Stimulated activated CD8-positive, alpha-beta memory T cell treated with anti-CD3 and anti-CD28 coated beads, Interleukin-7, amount 100 ng/mL, for 1 hour (primary cell): ENCODE measurements at places on chromosomes 3 and 15.

GRCh38 chr3:46059432-46059831, 32.1 kb upstream of the XCR1 start:
- DNase-seq, result no peak

DNA sequence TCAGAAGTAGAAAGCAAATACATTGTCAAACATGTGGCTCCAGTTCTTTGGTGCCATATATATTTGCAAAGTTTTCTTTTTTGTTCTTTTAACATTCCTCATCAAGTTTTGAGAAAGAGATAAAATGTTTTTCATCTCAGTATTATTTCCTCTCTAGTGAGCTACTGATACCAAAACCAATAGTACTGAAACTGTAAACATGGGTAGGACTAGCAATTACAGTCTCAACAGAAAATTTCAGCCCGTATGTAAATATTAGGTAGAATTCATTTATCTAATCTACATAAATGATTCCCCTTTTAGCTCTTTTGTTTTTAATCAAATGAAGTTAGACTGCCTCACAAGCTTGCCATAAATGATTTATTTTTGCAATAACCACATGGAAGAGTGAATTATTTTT, 21.4 kb downstream of the SECISBP2L start:
- no peak for DNase-seq

GRCh38 chr3:47475029-47475569, 642 bp downstream of the SCAP start:
- DNase-seq, result no peak

DNA sequence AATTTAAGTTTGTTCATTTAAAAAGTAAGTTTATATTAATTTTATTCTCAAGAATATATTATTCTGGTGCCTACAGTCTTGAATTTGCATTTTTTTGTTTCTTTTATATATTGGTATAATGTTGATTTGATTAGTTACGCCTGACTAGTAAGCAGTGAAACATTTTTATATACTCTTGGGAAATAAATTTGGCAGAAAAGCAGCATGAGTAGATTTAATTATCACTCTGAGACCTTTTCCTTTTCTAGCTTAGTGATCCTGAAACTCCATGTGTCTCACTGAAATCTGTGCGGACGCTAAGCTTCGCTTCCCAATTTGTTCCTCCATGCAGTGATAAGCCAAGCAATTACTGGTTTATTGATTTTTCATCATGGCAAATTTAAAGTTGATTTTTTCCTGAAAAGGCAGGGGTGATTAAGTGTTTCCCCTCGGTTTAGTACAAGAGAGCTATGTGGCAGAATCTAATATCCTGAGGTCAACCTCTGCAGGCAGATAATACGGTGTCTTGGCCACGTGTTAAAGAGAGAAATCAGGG, 87.2 kb upstream of the MLF1 start:
- DNase-seq, result no peak

DNA sequence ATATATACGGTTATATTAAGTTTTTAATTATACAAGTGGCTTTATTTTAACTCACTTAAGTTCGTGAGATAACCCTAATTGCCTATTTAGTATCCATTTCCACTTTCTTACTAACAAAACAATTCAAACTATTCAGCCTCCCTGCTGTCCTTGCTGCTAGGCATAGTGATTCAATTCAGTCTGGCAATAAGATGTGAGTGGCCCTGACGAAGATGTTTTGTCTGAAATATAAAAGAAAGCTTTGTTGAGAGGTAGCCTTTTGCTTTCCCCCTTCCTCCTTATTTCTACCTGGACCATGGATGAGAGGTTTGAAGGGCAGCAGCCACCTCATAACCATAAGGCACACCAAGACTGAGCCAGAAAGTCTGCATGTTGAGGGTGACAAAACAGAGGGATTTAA, 89.3 kb upstream of the TRIM42 start:
- no peak for DNase-seq

- DNase-seq, result no peak
Observed at GRCh38 chr15:39479911-39480310, 101.0 kb upstream of the THBS1 start.

DNA sequence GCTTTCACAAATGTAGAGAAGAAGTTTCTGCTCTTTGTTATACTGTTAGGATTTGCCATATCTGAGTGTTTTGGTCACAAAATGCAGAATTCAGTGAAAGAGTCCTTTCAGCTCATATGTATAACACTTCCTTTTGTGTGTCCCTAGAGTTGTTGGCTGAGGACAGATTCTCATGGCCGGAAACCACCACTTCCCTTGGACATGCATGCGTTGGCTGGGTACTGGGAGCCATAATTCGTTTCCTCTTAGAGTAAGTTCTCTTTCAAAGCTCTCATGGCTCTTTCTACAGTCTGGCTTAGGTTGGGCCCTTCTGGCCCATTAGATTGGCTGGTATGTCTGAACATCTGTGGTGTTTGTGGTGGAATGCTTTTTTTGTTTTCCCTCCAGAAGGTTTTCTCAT, 298.5 kb downstream of the DIPK2A start:
- DNase-seq, result no peak

DNA sequence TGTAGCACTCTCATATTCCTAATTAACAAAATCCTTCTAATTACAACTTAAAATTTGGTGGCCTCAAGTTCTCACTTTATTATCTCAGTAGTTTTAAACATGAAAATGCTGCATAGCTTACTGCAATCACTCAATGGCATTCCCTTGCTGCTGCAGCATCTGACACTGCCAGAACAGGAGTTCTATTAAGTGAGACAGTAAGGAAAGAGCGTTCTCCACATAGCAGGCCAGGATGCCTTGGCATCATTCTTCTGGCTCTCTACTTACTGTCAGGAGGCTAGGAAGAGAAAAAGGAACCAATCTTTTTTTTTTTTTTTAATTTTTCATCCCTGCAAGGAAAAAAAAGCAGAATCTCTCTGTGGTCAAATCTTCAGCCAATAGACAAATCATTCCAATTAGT, 3.2 kb downstream of the CNBP start:
- no peak for DNase-seq

- DNase-seq, result no peak
Observed at GRCh38 chr3:171457607-171458061, 2.6 kb downstream of the TNIK start.
